ENCODE measurements at places on chromosomes 4 and X.

DNA sequence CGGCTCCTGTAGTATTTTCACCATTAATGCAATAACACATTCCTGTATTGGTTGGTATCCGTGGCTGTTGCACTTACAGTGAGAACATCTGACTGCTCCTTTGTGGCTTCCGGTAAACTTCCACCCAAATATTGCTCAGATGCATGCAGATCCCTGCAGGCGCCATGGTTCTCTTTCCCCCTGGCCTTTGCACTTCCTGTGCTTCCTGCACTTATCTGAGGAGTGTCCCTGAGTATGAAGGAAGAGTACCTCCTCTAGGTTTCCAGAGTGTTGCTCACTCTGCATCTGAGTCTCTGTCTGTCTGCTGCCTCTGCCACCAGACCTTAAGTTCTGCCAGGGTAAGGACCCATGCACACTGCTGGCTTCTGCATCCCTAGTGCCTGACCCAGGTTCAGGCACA lies 117.2 kb upstream of the SLC34A2 start:
- DNase-seq, result no peak

GRCh38 chr4:162401021-162401420 lies 237.2 kb upstream of the FSTL5 start:
- DNase-seq, result no peak

DNA sequence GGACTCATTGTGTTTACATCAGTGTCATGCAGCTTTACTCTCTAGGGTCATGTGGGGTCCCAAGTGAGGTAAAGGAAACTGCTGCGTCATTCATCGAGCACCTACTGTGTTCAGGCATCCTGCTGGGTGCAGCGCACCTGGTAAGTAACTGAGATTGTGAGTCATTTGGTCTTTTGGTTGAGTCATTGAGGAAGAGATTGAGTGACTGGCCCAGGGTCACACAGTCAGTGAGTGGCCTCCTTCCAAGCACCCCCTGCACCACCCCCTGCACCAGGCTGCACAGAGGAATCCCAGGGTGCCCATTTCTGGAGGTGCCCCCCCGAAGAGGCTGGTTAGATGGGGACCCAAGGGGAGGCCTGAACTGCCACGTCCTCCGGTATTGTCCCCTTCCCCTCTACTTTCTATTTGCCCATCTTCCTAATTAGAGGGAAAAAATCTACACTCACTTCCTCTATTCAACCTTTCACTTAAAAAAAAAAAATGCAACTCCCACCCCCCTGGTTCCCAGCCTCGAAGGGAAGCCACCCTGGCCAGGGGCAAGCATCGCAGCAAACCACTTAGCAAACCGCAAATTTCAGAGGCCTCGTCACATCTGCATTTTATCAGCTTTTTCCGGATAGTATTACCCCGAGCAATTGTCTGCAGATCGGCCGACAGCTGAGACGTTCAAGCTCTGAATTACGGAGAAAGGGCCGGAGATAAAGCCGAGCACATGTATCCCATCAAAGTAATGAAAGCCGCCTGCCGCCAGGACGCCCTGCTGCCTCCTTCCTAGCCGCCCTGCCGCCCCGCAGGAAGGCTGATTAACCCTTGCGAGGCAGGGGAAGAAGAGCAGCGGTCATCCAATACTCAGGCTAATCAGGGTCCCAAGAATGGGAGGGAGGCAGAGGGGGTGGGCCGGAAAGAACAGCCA lies 96.3 kb upstream of the MSX1 start:
- DNase-seq, result no peak

- DNase-seq, result no peak
These were observed 13.4 kb upstream of the ADH4 start for GRCh38 chr4:99157478-99157935.

DNA sequence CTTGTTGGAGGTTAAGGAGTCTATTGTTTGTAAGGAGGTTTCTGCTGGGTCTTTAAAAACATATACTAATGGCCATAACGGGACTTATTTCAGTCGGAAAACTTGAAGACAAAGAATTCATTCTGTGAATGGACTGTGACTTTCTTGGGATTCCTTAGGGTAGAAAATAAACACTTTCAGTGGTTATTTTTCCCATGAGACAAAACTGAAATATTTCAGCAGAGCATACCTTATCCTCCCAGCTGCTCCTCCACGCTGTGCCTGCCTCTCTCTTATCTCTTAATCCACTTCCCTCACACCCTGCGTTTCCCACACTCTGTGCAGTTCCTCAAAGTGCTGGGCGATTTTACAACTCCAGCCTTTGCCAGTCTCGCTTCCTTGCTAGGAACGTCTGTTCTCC lies 47.1 kb upstream of the SORBS2 start:
- no peak for DNase-seq

- DNase-seq, result no peak
These were observed 237.8 kb upstream of the JADE1 start for GRCh38 chr4:128571747-128572146.
